ENCODE measurements at places on chromosomes 7 and 10.

DNA sequence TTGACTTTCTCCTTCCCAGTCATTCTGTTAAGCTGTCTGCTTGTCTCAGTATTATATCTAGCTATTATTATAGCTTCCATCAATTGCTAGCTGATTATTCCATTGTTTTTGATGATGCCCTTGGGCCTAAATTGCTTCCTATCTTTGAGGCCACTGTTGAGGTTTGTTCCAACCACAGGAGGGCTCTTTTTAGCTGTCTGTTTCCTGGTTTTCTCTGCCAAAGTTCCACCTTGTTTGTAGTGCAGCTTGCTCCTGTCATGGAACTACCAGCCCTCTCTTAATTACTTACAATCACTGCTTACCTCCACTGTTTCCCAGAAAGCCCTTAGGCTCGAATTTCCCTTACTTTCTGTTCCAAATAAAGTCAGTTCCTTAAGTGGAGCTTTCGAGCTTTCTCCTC, 118.7 kb upstream of the SEC61G start:
- DNase-seq, result peak; percentile 28

GRCh38 chr10:75532253-75532924, 101.0 kb downstream of the LRMDA start:
- DNase-seq, result no peak

DNA sequence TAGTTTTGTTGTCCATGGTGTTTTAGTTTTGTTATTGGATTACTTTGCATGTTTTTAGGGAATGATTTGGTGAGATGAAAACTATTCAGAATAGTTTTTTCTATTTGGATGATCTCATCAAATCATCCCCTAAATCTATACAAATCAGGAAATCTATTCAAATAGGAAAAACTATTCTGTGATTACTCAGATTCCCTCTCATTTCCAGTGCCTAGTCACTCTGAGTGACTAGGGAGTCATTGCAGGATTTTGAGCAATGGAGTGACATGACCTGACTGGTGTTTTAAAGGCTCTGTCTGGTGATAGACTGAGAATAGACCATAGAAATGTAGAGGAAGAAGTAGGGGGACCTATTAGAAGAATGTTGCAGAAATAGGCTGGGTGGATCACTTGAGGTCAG, 72.4 kb downstream of the TPST1 start:
- DNase-seq, result no peak

- no peak for DNase-seq
Observed at GRCh38 chr7:107430057-107430456, 39.8 kb upstream of the GPR22 start.

DNA sequence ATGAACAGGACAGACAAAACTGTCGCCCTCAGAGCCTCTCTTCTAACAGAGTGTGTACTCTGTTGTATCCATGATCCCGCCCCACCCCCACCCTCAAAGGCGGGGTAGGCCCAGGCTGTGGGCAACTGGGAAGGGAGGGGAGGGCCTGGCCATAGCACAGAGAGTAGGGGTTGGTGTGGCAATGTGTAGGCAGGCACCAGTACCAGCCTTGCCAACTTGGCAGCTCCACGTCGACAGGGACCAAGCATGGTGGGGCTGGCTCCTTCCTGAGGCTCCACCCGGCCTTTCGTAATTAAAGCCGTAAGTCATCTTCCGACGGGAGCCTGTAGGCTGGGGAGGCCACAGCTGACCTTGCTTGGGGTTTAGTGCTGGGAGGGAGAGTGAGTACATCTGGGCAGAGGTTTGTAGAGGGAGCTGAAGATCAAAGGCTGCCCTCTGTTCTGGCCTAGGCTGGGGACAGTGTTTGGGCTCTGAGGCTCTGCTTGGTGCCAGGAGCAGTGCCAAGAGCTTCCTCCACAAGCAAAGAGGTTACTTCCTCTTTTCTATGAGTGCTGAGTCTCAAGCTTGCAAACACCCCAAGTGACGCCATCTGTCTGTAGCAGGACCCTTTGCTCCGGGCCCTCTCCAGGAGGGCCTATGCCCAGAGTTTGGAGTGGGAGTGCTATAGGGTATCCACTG, 121.6 kb downstream of the C10orf105 start:
- no peak for DNase-seq

GRCh38 chr10:125396676-125397075, 236.3 kb upstream of the CTBP2 start:
- DNase-seq, result no peak

DNA sequence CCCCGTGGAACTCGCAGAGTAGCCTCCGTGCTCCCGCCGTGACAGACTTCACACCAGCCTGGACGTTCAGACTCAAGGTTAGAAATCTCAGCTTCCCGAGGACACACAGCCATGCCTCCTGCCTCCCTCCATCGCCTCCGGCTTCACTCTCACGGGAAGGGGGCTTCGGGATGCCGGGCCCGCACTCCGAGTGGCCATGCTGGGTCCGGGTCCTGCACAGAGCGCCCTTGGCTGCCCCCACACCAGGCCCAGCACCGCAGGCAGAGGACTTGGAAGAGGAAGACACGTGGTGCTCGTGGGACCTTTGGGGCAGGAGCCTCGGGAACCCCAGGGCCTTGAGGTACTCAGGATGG, 89.8 kb downstream of the PDGFA start:
- DNase-seq, result no peak

Measured in NCI-H2107 (cell line).